Activated T-cell treated with anti-CD3 and anti-CD28 coated beads, Interleukin-2, amount 50 U/mL, for 24 hours (primary cell): ENCODE measurements at places on chromosomes 4 and X.

DNA sequence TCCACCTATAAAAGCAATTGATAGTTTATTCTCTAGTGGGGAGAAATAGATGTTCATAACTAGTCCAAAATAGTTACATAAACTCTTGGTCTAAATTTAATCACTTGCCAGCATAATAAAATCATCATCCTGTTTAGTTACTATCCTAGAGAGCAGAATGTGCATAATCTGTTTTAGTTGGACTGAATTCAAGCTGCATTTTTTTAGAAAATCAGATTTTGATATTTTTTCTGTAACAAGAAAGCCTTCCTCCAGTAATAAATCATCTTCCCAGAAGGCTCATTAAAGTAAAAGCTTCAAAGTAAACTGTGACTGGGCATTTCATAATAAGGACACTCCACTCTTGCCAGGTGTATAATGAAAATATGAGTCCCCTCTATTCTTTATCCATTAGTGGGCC lies 453.1 kb downstream of the TRAM1L1 start:
- DNase-seq: no peak

- DNase-seq: no peak
These were observed 620 bp downstream of the ITM2A start for GRCh38 chrX:79366556-79366872.

GRCh38 chrX:118108304-118108703 lies 8.3 kb downstream of the KLHL13 start:
- no peak for DNase-seq

- no peak for DNase-seq
These were observed 80.2 kb downstream of the CRMP1 start for GRCh38 chr4:5812506-5813229.

DNA sequence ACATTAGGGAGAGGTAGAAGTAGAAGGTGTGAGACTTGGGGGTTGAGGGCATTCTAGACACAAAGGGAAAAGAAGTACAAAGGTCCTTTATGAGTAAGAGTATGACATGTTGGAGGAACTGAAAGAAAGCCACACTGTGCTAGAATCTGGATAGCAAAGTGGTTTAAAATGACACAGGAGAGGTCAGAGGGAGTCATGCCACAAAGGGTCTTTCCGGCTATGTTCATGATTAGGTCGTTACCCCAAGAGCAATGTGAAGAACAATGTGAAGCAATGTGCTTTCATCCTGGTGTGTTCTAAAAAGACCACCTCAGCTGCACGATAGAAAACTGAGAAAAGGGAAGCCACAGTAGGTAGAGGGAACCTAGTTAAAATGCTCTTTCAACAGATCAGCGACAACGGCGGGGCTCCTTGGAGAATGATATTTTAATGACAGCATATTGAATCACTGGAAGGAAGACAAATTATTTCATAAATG lies 29.2 kb downstream of the SMIM14 start:
- DNase-seq: no peak

- no peak for DNase-seq
These were observed 98.9 kb downstream of the TLL1 start for GRCh38 chr4:165971933-165972332.
